ENCODE measurements at places on chromosomes 7 and 10.
A peak's percentile ranks its signal among the peaks of the same experiment; 100 is the strongest.

- no peak for DNase-seq
These were observed 364.3 kb downstream of the PLXNA4 start for GRCh38 chr7:132211971-132212370.

DNA sequence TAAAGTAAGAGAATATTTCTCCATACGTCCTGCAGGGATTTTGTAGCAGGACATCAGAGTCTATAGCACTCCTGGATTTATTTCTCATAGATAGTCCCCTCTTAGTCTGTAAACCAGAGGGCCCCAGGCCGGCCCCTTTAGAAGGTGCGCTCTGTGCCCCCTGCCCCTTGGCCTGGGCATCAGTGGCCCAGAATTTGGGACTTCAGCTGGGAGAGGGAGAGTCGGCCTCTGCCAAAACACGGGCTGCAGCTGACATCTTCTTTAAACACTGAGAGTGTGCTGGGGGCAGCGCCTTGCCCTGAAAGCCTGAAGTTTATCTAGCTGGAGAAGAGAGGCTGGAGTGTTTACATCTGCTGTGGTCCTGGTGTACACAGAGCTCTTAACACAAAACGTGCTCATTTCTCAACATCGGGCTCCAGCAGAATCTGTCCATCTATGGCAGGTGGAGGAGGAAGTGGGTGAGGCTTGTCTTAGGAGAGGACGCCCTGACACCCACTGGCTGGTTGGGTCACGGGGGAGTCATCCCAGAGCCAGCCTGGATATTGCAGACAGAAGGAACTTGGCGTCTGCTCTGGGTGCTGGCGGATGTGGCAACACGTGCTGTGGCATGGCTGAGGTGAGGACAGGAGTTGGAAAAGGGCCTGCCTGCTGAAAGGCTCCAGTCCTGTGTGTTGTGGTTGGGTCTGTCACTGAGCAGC is 5.0 kb upstream of the TACR2 start:
- DNase-seq: no peak

DNA sequence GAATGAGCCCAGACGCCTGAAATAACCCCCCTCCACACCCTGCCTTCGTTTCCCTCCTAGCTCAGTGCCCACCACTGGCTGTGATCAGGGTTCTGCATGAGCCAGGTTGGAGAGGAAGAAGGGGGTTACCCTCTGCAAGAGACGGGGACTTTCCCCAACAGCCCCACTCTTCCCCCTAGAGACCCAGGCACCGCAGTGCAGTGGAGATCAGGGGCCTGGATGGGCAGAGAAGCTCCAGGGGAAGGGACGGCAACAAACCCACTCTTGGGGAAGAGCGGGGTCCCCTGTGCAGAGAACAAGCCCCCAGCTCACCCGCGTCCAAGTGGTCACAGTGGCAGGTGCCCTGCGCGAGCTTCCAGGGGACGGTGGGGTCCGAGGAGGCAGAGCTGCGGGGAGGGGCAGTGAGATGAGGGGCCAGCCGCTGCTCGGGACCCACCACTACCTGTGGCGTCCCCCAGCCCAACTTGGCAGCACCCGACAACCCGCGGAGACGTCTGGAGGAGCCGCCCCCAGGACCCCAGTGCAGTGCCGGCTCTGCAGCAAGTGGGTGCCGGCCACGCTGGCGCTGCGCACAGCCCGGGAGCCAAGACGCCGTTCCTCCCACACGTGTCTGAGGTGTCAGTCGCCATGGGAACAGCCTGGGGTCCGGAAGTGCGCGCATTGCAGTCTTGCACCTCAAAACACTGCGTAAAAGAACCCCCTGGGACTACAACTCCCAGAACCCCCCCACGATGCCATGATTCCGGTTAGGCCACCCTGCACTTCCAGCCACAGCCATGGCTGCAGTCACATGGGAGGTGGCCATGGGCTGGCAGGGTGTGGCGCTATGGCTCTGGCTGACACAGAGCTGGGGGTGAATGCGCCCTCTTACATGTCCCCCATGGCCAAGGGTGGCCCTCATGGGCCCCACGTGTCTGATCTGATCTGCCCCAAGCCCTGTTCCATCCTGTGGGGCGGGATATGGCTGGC is 45.8 kb upstream of the WIPI2 start:
- DNase-seq: no peak

GRCh38 chr7:13990984-13991790 is 1.7 kb upstream of the ETV1 start:
- DNase-seq: peak; percentile 91

Measured in HEK293T (cell line).